ENCODE measurements at places on chromosomes 4 and X.

GRCh38 chr4:122434285-122434684 lies 22.2 kb downstream of the IL2 start:
- no peak for DNase-seq

- DNase-seq = no peak
Observed at GRCh38 chr4:154511981-154512380, 20.4 kb upstream of the DCHS2 start.

GRCh38 chr4:96913441-96914080 lies 1073.7 kb downstream of the PDHA2 start:
- DNase-seq = no peak

DNA sequence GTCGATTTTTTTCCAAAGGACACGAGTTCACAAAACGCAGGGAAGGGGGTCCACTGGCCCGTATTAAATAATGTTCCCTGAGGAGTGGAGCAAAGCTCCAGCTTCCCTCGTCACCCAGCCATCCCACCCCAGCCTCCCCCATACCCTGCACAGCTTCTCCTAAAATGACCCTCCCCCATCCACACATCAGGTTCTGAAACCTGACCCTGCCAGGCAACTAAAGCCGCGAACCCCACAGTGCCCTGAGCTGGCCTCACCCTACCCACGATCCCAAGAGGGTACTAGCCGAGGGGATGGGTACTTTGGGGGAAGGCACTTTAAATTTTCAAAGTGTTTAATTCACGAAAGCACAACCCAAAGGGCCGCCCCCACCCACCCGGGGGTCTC lies 634 bp downstream of the APOO start:
- no peak for DNase-seq

DNA sequence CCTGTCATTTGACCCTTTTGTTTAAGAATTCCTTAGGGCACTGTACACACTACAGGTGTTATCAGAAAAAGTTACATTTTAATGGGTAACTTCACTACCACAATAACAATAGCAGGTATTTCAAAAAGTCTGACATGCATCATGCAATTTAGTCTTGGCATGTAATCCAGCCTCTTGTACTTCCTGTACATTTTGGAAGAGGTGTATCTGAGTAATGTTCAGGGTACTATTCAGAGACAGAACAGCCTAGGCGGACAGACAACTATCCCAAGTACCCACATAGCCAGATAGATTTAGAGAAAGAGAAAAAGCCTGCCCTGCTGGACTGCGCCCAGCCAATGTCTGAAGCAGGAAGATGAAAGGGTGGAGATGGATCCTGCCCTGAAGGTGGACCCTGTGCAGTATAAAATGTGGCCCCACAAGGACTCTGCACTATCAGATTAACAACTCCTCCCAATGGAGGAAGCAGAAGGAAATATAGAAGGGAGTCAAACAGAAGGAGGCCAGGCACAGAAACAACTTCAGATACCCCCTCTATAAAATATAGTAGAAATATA lies 8.5 kb downstream of the UGT2B7 start:
- DNase-seq = no peak

GRCh38 chr4:18691431-18692200 lies 670.1 kb upstream of the LCORL start:
- DNase-seq = no peak

DNA sequence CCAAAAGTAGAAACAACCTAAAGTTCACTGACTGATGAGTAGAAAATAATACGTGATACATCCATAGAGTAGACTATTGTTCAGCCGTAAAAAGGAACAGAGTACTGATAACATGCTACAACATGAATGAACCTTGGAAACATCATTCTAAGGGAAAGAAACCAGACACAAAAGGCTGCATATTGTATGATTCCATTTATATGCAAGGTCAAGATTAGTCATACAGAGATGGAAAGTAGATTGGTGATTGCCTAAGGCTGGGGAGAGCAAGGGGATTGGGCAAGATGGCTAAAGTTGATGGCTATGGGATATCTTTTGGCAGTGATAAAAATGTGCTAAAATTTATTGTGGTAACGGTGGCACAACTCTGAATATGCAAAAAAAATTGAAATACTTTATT lies 209.1 kb downstream of the RELL1 start:
- no peak for DNase-seq

- DNase-seq = no peak
Observed at GRCh38 chr4:172404676-172405075, 591.5 kb downstream of the GALNTL6 start.

DNA sequence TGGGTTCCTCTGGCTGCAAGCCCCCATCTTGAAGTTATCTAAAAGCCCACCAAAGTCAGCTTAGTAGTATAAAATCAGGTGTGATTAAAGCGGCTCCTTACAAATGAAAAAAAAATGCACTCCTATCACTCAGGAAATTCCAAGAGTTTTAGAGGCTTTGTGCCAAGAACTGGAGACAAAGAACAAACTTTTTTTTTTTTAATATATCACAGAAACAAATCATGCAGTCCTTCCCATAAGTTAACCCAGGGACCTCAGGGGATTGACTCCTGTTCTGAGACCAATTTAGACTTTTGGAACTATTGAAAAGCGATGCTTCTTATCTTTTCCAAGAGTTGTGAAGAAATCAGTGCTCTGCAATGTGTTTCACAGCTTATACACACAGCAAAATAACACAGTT lies 53.6 kb downstream of the HHIP start:
- DNase-seq = no peak

DNA sequence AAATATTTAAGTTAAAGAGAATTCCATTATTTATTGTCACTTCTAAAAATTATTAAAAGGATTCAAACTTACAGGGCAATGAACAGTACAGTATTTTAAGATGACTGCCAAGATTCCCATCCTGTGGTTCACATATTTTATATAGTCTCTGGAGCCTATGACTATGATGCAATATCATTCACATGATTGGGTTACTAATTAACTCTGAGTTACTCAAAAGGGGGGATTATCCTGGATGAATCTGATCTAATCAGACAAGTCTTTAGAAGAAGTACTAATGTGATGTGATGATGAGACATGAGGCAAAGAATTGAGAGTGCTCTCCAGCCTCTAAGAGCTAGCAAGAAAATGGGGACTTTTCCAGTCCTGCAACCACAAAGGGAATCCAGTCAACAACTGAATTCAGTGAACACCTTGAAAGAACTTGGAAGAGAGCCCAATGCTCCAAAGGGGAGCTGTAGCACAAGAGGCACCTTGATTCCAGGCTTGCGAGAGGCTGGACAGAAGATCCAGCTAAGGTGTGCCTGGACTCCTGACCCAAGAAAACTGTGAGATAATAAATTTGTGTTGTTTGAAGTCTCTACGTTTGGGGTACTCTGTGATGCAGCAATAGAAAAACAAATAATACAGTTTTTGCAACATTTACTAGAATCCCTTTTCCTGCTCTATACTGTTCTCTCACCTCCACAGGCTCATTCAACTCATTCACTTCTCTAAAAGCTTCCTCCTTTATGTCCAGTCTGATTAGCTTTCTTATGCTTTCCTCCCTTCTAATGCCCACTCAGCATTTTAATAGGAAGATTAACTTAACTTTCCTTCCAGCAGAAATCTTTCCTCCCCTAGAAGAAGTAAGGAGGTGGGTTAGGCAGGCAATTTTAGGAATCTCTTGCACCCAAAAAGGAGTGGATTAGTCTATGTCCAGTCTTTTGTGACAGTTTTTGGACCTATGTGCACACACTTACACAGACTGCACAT lies 133.8 kb upstream of the LCORL start:
- DNase-seq = no peak

DNA sequence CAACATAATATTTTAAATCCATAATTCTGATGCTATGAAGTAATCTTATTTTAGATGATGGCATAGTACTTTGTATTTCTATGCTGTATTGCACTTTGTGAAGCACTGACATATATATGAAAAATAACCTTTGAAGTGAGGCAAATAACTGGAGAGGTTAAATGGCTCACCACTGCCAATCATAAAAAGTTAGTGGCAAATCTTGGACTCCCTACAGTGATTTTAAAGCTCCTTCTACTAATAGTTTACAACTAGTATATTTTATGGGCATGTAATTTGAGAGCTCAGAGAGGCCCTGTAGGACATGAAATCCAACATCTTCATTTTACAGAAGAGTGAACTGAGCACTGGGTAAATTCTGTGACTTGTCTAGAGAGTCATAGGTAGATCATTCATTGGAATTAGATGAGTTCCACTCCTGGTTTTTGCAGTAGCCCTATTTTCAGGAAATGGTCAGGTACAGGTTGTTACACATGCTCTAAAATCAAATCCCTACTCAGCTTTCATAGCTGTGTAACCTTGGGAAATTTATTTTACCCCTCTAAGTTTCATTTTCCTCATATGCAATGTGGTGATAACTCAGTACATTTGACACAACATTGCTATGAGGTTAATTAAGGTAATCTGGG lies 804 bp upstream of the GC start:
- DNase-seq = no peak

DNA sequence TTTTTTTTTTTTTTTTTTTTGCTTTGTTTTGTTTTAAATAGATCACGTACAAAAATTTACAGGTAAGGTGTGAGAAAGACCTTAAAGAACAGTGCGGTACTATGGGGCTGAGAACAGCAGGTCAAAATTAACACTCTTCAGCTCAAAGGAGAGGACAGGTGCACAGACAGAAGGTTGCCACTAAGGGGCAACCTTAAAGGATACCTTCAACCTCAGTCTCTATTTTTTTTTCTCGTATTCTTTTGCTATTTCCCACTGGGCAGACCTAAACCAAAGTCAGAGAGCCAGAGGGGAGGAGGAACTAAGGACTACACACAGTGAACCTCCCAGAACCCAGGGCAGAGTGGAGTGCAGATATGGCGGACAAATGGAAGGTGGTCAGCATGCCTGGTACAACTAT lies 1984.3 kb upstream of the IGFBP7 start:
- DNase-seq = no peak

DNA sequence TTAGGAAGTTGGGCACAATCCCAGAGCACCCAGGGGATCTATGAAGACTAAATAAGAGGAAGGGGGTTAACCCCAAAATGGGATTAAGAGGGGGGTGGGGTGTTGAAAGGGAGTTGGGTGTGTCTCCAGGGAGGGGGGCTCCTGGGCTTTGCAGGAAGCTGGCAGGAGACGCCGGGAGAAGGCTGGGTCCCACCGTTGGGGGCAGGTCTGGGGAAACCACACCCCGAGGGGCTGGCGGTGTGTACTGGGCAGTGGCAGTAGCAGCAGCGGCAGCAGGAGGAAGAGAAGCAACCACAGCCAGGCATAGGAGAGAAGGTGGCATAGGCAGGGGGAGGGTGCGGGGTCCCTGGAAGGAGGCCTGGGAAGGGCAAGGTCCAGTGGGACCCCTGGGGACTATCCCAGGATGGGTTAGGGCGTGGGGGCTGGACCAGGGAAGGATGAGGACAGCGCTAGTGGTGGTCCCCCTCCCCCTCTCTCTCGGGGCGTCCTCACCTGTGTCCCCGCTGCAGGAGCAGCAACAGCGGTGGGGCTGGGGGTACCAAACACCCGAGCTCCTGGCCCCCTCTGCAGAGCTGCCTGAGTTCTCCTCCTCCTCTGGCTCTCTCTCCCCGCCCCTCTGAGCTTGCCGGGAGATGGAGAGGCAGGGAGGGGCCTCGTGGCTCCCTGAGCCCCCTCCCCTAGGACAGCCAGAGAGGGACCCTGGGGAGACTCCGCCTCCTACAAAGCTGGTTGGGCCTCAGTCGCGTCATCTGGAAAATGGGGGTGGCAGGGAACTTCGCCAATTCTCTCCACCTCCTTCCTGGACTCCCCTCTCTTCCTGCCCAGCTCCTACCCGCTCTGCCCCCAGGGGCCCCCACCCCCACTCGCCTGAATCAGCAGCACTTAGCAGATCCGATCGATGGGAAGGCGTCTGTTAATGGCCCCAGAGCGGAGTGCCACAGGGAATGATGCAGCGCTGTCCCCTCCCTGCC lies at the start of gene KCND1:
KCND1 (minus strand) TSS at position 596 of the 971 bp plus-strand sequence. CDS start 1,573 bp downstream, outside the sequence.
- DNase-seq = no peak

- no peak for DNase-seq
Observed at GRCh38 chr4:87409420-87409939, 12.9 kb upstream of the NUDT9 start.

GRCh38 chrX:120029354-120029753 lies 48.1 kb downstream of the RHOXF2B start:
- no peak for DNase-seq

GRCh38 chr4:44756559-44756958 lies 30.2 kb upstream of the GNPDA2 start:
- no peak for DNase-seq

- DNase-seq = no peak
Observed at GRCh38 chr4:7103607-7104365, 35.9 kb upstream of the GRPEL1 start.

DNA sequence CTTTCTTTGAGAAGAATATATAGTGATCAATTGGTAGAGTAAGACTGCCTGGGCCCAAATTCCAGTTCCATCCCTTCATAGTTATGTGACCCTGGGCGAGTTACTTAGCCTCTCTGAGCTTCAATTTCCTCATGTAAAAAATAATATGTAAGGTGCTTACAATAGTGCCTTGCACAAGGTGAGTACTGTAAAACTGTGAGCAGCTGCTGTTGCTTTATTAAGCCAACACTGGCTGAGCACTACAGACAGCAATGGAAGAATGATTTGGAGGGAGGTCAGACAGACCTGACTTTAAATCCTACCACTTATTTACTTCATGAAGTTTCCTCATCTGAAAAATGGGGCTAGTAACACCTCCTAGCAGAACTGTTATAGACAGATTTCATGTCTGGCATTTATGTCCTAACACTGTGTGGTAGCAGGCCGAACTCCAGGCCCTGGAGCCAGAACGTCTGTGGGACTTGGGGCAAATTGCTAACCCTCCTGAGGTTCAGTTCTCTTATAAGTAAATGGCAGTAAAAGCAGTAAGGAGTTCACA lies 53.8 kb downstream of the RNF150 start:
- DNase-seq = no peak

DNA sequence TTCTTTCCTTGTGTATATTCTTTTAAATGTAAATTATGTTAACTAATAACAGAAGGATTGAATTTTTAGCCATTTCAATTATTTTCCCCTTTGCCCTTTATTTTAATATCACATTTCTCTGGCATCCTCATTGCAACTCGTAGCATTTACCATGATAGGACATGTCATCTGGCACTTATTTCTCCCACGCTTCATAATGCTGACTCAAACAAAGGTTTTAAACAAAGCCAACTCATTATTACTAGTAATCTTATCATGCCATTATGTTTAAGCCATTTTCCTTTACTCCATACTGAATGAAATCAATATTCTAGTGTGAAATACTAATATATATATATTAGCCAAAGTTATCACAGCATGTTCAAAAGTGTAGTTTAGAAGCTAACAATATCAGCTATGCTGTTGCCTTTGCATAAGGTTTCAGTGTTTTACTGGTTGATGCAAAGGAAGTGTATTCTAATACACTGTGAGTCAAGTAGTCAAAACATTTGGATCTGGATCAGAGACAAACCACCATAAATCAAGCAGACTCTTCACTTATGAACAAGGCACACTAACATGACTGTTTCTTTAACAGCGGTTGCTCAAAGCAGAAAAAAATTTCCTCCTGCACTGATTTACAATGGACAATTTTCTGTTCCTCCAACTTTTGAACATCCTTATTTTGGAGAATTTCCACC lies 281.6 kb downstream of the SLC7A11 start:
- DNase-seq = no peak

- no peak for DNase-seq
Observed at GRCh38 chr4:140637836-140638235, 69.1 kb upstream of the UCP1 start.
